ENCODE measurements at places on chromosomes 7 and 10.

GRCh38 chr7:158353606-158354570, 233.7 kb downstream of the PTPRN2 start:
- DNase-seq: no peak

DNA sequence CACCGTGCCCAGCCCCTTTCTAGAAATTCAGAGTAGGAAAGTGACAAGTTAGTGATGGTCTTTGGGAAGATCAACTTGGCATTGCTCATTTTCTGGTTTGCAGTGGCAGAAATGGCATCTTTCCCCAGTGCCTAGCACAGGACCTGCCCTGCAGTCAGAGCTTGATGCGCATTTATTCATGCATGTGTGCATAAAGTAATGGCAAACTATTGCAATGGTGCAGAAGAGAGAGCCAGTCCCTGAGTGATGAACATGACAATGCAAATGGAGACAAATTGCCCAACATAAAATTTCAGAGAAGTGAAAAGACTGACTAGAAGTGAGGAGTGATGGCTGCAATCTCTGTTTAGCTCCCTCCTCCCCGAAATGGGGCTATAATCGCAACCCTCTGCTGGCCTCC, 268.2 kb downstream of the CCSER2 start:
- DNase-seq: no peak

DNA sequence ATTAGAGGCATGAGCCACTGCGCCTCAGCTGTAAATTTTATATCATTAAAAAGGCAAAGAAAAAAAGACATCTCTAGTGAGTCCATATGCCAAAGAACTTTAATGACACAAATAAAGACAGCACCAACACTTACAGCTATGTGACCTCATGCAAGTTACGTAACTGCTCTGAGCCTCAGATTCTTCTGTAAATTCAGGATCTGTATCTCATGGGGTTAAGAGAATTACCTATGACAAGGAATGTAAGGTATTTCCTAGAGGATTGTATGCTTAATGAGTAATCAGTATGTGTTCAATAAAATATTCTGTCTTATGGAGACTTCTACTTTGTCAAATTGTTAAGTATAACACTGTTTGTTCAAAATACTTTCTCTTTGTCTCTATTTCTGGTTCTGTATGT, 274.0 kb upstream of the GLI3 start:
- DNase-seq: no peak

GRCh38 chr10:15715619-15716227, 4.0 kb downstream of the ITGA8 start:
- DNase-seq: peak; percentile 25

GRCh38 chr10:93406364-93407145, 75.6 kb downstream of the MYOF start:
- DNase-seq: no peak

DNA sequence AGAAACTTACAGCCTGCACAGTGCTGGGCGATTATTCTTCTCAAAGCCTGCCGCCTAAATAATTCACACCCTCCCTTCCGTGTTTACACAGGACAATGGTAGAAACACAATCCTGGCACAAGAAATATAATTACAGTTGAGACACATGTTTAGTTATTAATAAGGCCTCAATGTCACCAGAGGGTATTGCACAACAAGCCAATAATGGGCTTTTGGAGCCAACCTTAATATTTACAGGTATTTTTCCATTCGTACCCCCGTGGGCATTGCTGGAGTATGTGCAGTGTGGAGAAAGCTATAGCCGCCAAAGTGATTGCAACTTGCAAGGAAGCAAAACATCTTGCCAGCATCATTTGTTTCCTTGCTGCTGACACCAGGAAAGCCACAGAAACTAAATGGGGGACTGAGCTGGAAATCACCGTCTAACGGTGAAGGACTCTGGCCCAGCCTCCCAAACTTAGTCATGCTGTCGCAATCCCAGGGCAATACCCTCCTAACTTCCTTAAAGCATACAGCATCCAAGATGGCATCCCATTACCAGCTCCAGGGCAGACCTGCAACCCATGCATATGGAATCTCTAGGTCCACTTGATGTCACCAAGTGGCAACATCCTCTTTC, 8.6 kb downstream of the CALN1 start:
- DNase-seq: no peak

- no peak for DNase-seq
These were observed 78.8 kb upstream of the ANKRD1 start for GRCh38 chr10:90999512-91000172.

- DNase-seq: no peak
These were observed 650.9 kb upstream of the GALNT17 start for GRCh38 chr7:70480927-70481569.

GRCh38 chr10:95336702-95337101, 45.9 kb upstream of the PDLIM1 start:
- no peak for DNase-seq

DNA sequence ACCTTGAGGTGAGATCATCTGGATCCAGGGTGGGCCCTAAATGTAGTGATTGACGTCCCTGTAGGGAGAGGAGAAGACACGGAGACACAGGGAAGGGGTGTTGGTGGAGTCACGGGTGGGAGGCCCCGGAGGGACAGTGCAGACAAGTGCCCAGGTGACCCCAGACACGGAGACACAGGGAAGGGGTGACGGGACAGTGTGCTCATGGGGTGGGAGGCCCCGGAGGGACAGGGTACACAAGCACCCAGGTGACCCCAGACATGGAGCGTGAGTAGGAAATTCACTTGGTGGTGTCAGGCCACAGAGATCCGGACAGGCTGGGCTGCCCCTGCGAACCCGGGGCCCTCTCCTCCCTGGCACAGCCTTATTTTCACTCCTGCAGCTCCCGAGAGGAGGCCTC, 176.9 kb downstream of the PTPRN2 start:
- no peak for DNase-seq

GRCh38 chr10:49093922-49094321, 21.4 kb downstream of the VSTM4 start:
- no peak for DNase-seq

DNA sequence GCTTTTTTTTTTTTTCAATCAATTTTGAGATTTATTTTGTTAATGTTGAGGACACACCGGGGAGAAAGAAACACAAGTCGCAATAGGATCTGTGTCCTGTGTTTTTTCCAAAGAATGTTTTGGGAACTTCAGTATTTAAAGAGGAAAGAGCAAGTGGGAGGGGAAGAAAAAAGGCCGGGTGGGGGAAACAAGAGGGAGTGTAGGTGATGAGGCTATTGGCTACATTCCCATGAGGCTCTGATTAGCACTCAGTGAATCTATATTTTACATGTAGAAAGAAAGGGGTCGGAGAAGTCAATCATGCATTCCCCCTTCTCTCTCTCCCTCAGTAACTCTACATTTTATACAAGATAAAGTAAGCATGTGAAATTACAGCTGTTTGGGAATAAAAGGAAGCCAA, 4.1 kb downstream of the ZNF680 start:
- no peak for DNase-seq

- DNase-seq: no peak
These were observed 197.0 kb downstream of the STK31 start for GRCh38 chr7:23907012-23907411.

DNA sequence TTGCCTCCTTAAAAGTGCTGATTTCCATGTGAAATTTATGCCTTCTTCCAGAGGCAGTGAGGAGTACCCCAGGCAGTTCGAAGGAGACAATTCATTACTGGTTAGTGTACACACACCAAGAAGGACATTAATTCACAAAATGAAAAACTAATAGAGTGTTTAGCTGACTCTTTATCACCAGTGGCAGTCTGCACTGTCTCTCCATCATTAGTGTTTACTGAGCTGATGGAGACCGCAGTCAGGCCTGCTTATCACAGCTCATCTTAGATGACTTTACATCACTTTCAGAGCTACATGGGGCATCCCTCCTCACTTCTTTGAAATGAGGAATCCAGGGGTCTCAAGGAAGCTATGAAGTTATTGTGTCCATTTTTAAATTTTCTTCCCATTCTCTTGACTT, 155.5 kb upstream of the LRGUK start:
- DNase-seq: no peak

GRCh38 chr7:120949393-120949911, 1.1 kb upstream of the ING3 start:
- no peak for DNase-seq

DNA sequence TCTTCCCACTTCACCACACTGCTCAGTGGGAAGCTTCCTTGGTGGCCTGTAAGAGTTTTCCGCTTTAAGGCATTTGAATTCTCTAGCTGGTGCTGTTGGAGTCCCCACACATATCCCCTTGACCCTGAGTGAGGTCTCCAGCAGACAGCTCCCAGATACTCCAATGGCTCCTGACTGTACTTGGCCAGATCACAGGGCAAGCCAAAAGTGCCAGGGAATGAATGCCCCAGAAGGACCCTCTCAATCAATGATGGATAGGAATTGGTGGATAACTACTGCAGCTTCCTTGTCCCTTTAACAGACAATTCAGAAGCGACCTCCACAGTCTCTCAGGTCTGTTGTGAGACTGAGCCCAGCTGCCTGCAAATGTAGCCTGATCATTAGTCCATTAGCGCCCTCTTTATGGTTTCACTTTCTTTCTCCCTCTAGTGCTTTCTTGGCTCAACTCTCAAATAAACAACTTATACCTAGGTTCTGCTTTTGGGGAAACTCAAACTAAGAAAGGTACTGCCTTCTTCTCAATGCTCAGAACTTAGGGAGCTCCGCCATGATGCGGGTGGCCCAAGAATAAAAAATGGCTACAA, 283.0 kb downstream of the TCF7L2 start:
- DNase-seq: no peak

DNA sequence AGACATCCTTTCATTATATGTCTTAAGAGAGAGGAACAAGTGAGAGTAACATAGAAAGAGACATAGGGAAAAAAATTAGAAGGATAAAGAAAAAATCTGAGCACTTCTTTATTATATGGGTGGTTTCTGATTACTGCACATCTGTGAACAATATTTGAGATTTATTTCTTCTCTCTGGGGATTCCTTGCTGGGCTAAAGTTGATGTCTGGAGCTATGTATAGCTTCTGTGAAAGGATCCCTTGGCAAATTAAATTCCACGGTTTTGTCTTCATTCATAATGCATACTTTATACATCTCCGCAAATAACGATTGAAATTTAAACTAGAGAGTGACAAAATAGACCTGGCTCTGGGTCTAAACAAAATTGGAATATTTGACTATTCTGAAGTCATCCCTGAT, 232.2 kb upstream of the CTBP2 start:
- DNase-seq: no peak

GRCh38 chr10:47031901-47032465, 120.8 kb downstream of the PTPN20 start:
- no peak for DNase-seq

DNA sequence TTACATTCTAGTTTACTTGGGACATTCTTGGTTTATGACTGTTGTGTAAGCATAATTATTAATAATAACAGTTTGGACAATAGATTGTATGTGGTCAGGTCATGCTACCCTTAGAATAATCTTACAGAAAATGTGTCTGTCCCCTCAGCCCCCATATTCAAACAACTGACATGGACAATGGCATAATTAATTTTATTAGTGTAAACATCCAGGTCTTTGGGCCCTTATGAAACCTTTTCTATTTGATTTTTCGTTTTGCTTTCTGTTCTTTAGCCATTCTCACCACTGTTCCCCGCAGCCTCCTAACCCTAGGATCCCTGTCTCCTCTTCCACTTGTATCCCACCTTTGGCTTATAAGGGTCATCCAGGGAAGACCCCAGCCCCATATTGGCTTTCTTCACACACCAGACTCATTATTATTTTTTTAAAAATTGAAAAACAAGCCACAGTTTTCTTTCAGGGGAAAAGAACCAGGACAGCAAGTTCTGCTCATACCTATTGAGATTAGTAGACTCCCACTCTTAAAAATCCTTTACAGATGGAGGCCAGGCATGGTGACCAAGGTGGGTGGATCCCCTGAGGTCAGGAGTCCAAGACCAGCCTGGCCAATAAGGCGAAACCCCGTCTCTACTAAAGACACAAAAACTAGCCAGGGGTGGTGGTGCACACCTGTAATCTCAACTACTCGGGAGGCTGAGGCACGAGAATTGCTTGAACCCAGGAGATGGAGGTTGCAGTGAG, 11.5 kb downstream of the VIM start:
- DNase-seq: no peak

- DNase-seq: no peak
These were observed 9.5 kb downstream of the OGDHL start for GRCh38 chr10:49752584-49752983.

DNA sequence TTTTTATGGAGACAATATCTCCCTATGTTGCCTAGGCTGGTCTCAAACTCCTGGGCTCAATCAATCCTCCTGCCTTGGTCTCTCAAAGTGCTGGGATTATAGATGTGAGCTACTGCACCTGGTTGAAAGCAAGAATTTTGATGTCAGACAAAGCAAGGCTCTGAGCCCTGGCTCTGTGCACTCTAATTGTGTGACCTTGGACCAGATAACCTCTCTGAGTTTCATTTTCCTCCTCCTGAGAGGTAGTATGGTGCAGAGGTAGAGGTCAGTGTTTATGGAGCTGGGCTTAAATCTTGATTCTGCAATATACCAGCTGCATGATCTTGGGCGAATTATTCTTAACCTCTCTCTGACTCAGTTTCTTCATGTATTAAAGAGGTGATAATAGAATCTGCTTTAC, 31.4 kb upstream of the SLC26A3 start:
- no peak for DNase-seq

- no peak for DNase-seq
These were observed 245.5 kb downstream of the DYNC1I1 start for GRCh38 chr7:96017877-96018276.

DNA sequence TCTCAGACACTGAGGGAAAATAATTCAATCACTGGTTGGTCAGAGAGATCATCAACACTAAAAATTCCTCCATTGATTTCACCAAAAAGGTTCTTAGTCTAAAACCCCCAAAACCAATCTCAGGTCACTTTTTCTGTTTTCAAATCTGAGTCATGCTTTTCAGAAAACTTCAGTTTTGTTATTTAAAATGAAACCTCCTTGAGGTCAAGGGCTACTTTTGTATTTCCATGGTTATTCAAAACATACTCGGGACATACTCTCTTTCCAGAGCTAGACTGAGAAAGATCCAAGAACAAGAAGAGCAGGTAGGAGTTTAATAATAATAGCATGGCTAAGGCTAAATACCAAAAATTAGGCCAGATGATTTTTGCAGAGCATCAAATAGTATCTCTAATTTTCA, 152.8 kb downstream of the SDHAF3 start:
- DNase-seq: no peak

All from cerebellum (tissue), 4 donors.